CD4-positive, alpha-beta memory T cell (primary cell): ENCODE measurements at places on chromosomes 6 and 20.

DNA sequence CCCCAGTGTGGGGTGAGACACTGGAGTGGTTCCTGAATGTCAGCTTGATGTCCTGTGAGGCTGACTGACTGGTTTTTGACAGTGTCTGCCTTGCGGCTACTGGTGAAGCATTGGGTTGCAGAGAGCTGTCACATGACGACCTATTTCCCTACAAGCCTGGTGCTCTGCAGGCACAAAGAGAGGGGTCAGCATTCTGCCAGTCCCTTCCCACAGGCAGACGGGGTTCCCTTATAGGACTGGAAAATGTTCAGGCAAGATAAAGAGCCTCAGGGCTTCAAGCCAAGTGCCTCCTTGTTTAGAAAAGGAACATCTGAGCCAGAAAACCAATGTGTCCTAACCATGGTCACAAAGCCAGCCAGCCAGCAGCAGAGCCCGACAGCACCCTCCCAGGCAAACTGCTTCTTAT, 11.0 kb downstream of the LY86 start:
- DNase-seq, result no peak

DNA sequence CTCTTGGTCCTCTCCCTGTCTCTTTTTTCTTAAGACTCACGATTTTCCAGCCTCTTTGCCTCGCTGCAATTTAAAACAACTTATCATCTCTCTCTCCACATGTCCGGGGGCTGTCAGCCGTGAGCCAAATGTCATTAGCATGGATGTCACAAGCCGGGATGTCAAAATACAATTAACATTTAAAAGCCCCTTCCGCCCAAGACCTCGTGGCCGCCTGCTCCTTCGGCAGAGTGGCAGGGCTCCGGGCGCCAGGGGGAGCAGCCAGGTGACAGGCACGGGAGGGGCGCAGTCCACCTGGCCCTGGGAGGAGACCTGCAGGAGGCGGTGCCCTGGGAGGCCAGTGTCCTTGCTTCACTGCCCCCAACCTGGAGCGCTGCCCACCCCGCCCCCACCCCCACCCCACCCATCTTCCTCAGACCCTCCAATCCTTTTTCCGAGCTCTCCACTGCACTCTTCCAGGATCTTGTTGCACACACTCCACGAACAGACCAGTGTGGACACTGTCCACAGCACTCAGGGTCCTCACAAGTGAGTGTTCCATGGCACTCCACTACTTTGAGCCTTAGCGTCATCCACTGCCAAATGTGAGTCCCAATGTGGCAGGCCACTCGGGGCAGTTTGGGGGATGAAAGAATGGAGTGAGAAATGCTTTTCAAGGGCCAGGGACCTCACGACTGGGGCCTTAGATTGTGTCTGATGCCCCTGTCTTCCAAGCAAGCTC, 5.6 kb upstream of the GRM4 start:
- no peak for DNase-seq

GRCh38 chr20:53623134-53623453, 29.5 kb upstream of the ZNF217 start:
- no peak for DNase-seq

GRCh38 chr20:1296922-1297321, 30.8 kb downstream of the SNPH start:
- DNase-seq, result no peak

DNA sequence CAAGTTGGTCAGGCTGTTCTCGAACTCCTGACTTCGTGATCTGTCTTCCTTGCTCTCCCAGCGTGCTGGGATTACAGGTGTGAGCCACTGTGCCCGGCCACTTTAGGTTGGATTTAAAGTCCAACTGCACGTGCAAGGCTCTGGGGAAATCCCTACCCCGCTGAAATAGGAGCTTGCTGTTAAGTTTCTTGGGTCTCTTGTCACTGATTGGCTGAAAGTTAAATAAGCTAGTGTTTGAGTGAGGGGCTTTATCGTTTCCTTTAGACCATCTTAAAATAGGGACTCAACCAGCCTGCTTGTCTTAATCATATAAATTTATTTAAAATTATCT, 11.1 kb upstream of the SERINC1 start:
- DNase-seq, result no peak

DNA sequence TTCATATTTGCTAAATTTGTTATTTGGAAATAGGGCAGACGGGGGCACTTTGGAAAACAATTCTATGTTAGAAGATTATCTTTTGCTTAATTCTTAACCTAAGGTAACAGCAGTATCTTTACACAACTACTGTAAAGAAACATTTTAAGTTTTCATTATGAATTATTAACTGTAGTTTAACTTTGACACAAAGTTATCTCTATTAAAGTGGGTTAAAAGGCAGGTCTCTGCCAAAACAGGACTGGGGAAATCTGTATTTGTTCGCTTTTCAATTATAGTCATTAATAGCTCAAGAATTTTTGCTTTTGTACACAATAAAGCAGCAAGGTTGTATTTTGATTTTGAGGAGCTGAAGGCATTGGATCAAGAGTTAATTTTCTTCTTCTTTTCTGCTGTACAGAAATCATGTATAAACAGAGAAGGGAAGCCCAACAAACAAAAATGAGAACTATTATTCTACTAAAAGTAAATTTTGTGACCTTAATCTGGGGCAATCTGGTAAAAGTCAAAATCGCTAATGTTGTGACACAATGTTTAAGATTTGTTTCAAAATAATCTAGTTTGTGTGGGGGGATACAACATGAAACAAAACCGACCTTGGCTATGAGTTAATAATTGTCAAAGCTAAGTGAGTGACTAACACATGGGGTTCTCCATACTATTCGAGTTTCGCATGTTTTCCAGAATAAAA, 2.9 kb downstream of the STAU1 start:
- DNase-seq, result no peak

GRCh38 chr20:13024596-13024995, 15.8 kb downstream of the SPTLC3 start:
- DNase-seq, result no peak

GRCh38 chr6:125584468-125584939, 164.9 kb upstream of the HEY2 start:
- no peak for DNase-seq

DNA sequence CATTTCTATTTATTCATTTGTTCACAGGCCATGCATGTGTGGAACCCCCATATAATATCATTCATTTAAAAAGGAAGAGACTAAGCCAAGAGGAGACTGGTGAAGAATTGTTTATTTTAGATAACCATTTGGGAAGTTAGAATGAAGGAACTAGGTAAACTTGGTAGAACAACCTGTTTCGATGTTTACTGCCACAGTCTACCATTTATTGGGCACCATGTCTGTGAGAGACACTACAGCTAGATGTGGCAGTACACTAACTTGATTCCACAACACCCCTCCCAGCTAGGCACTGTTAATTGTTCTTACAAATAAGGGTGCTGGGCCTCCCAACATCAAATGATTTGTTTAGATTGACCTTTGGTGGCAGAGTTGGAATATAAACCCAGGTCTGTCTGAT, 592.4 kb downstream of the EPM2A start:
- no peak for DNase-seq

DNA sequence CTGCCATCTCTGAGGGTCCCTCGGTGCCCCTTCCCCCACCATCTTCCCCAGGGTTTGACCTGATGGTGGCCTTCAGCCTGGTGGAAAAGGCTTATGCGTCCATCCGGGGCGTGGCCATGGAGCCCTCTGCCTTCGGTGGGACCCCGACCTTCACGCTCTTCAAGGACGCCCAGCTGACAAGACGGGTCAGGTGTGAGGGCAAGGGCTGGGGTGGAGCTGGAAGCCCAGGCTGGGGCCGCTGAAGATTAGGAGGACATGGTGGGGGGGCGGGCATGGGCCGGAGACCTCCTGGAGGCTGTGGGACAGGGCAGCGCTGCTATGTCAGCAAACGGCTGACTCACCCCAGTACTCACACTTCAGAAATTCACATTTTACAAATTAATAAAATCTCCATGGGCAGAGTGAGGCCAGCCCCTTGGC, 23.5 kb downstream of the COL20A1 start:
- no peak for DNase-seq

- DNase-seq, result peak; percentile 63
Measured at GRCh38 chr20:58890518-58891085, 38.1 kb downstream of the GNAS start.

DNA sequence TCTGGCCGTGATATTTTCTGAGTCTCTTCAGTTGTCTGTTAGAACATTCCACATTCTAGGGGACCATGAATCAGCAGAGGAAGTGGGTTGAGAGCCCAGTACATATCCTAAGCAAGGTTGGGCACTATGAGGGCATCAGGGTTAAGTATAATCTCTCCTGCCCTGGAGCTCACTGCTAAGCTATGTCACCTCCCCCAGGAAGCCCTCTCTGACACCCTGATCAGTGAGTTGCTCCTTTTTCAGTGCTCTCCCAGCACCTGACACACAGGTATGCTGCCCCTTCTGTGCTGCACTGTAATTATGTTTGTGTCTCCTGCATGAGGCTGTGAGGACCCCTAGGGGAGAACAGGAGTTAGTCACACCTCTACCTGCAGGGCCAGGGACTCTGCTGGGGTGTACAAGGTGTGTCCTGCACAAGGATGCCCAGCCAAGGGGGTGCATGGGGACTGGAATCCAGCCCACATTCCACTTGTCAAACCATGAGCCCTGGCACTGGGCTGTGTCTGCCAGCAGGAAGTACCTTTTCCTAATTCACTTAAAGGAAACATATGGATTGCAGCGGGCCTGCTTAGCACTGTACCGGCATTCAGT, 3.9 kb downstream of the RAB44 start:
- no peak for DNase-seq

DNA sequence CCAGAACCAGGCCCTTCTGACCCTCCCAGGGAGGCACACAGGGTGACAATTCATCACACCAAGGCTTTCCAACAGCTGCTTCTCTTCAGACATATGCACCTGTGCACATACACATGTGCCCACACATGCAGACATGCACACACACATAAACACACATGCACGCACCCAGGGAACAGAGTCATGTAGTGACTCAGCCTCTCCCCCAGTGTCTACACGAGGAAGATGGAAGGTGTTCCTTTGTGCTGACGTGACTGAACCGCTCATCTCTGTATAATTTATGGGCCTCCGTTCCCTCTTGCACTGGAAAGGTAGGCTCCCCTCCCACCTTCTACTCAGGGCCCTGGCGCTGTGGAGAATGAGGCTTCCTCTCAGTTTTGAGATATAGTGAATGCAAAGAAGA, 23.8 kb upstream of the PLEKHG1 start:
- no peak for DNase-seq

- no peak for DNase-seq
Measured at GRCh38 chr6:9482030-9482738, 932.7 kb downstream of the TFAP2A start.

GRCh38 chr6:79733388-79733787, 102.3 kb downstream of the SH3BGRL2 start:
- DNase-seq, result no peak

DNA sequence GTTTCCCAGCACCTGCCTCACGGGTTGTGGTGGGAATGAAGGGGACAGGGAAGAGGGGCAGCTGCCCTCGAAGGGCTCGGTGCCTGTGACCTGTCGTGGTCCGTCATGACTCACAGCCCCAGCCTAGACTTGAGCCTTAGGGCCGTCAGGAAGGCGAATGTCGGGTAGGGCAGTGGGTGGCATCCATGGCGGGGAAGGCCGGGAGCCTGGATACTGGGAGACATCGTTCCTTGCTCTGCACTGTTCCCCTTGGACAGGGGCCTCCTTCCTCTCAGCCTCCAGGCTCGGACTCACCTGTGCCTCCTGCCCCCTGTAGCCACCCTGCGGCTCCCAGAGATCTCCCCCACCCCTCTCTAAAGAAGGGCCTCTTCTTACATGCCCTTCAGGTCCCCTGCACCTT, 52.2 kb upstream of the APCDD1L start:
- DNase-seq, result no peak

- DNase-seq, result no peak
Measured at GRCh38 chr20:45503403-45503802, 12.0 kb downstream of the SPINT3 start.

- no peak for DNase-seq
Measured at GRCh38 chr6:10561611-10562199, 40.6 kb downstream of the GCNT2 start.

- no peak for DNase-seq
Measured at GRCh38 chr6:85462673-85463072, 12.8 kb downstream of the NT5E start.

DNA sequence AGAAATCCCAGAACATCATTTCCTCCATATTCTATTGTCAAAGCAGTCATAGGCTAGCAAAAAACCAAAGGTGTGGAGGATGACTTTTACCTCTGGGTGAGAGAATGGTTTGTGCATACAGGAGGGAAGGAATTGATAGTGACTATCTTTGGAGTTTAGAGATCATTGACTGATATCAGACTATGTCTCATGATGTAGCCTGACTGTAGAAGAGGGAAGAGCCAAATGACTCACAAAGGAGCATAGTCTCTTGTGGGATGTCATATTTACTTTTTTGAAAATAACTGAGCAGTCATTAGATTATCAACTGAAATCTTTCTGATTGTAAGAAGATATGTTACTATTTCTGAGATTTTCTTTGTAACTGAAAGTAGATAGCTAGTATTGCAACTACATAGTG, 158.5 kb downstream of the FLRT3 start:
- DNase-seq, result no peak

DNA sequence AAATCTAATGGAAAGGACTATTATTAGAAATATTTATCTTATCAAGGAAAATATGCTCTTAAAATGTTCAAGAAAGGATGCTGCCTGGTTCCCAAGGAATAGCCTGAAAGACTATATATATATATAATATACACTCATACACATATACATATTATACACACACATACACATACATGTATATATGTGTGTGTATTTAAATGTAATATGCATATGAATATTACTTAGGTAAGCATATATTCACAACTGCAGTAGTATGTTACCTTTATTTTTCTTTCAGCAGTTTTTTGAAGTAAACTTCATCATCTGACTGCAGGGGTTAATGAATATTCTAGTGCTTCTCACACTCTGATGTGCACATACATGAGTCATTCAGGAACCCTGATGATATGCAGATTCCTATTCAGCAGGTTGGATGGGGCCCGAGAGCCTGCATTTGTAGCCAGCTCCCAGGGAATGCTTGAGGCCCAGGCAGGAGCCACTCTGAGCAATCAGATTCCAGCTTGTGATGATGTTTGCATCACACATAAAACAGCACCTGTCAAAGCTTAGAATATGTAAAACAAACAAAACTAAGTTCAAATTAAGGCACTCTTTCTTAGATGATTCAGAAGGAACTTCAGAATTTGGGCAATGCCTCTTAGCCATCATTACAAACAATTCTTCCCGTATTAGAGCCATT, 16.1 kb downstream of the MYLK4 start:
- DNase-seq, result no peak

- no peak for DNase-seq
Measured at GRCh38 chr6:135002229-135002844, 52.3 kb downstream of the HBS1L start.

DNA sequence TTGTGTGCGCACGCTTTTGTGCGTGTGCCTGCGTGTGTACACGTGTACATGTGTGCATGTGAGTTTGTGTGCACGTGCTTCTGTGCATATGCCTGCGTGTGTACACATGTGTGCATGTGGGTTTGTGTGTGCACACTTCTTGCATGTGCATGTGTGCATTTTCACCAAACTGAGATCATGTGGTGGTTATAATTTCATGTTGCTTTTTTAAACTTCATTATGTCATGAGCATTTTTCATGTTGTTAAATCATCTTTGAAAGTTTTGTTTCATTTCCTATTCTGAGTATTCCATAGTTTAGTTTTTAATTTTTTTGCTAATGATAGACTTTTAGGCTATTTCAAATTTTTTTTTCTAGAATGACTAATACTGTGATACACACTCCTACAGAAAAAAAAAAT, 6.4 kb upstream of the CST3 start:
- no peak for DNase-seq
